ENCODE measurements at places on chromosomes 7 and 10.

- no peak for DNase-seq
Measured at GRCh38 chr10:103413564-103413963, 17.1 kb downstream of the PDCD11 start.

DNA sequence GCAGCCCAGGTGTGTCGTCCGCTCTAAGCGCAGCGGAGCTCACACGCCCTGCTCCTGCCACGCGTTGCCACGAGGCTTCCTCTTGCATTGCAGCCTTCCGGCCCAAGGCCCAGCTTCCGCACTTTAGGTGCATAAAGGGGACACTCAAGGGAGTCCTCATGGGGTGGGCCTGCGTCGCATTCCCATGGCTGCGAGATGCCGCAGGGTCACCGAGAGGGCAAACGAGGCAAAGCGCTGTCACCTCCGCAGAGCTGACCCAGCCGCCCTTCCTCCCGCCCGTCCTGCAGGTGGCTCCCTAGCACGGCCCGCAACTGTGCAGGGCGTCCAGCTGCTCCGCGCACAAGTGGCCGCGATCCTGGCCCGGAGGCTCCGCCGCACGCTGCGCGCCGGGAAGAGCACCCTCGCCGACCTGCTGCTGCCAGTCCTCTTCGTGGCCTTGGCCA lies 283.5 kb downstream of the ABCA13 start:
- DNase-seq: no peak

DNA sequence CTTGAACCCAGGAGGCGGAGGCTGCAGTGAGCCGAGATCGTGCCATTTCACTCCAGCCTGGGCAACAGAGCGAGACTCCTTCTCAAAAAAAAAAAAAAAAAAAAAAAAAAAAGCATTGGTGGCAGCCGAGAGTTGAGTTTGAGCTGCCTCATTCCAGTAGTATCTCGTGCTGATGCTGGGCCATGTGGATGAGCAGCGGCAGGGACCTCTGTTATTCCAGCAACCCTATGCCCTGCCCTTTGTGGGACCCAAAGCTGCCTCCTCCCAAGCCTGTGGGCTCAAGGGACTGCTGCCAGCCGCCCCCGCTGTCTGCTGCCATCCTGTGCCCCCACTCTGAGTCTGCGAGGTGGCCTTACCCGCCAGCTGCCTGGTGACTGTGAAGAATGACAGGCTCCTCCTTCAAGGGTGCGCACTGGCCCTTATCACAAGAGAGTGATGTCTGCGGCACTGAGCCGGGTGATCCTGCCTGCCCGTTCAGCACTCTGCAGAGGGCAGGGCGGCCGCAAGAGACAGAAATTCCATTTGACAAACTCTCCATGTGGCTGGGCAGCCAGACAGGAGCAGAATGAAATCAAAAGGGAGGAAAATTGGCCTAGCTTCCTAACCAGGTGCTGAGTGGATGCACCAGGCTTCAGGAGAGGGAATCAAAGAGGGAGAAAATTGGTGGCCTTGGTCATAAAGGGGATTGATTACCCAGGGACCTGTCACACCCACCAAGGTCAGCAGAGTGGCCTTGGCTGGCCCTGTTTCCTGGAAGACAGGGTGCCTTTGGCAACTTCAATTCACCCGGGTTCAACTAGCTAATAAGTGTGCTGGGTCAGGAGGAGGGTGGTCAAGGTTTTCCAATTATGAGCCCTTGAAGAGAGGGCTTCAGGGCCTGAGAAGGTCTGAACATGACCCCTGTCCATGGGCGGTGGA lies 65.3 kb upstream of the ZMIZ1 start:
- DNase-seq: no peak

GRCh38 chr10:114854906-114855305 lies 33.3 kb downstream of the FHIP2A start:
- no peak for DNase-seq

GRCh38 chr7:152899548-152900109 lies 140.1 kb downstream of the ACTR3B start:
- no peak for DNase-seq

DNA sequence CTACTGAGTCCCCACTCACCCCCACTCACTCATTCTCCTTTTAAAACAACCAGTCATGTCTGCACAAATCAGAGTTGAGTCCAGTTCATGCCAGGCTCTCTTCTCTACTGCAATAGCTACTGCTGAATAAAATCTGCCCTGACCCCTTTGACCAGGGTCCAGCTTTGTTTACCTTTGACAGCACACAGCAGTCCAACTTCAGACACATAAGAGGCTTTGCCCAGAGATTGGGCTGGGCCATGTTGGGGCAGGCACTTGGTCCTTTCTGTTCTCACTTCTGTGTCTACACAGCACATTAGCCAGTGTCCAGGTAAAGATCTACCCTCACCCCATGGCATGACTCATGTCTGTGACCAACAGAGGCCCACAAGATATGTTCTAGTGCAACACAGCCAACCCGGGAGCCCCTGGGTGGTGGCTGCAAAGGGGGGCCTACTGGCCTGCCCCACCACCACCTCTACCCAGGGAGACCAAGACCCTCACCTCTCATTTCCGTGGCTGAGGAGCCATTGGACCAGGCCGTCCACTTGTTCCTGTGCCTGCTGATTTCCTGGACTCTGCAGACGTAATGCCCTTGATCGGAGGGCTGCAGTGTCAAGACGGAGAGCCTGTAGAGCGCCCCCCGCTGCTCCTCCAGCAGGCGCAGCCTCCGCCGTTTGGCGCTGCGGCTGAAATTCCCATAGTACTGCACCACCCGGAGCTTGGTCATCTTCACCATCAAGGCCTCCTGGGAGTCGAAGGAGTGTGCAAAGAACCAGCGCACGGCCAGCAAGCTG lies 8.0 kb downstream of the VSTM4 start:
- DNase-seq: no peak

DNA sequence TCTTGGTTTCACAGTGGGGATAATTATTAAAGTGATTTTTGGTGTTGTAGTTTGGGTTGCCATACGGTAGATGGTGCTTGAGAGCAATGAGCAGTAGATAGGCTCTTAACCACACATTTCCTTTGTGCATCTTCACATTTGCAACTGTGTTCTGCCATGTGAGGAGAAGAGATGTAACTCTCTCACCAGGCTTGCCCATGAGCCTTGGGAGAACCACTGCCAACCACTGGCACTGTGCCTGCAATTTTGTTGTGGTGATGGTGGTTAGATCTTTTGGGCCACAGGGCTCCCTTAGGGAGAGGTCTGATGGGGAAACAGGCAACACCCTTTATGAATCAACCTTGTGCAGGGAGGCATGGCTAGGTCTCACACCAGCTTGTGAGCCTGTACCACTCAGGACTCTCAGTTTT lies 204.3 kb downstream of the CCDC7 start:
- DNase-seq: no peak

DNA sequence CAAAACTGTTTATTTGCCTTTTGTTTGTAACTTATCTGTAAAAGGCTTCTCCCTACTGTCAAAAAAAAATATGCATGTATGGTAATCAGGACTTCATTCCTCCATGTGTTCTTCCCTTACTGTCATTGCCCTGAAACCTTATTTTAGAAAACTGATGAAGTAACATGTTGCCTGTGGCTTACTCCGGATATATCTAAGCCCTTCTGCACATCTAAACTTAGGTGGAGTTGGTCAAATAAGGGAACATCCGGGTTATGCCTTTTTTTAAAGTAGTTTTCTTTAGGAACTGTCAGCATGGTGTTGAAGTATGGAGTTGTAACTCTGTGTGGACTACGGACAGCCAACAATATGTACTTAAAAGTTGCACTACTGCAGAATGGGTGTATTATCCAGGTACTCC lies 6.2 kb downstream of the SAR1A start:
- DNase-seq: no peak

- peak; percentile 53 for DNase-seq
Measured at GRCh38 chr10:12448729-12449391, 99.5 kb downstream of the CAMK1D start.

GRCh38 chr7:18347170-18347569 lies 148.4 kb upstream of the HDAC9 start:
- DNase-seq: no peak

DNA sequence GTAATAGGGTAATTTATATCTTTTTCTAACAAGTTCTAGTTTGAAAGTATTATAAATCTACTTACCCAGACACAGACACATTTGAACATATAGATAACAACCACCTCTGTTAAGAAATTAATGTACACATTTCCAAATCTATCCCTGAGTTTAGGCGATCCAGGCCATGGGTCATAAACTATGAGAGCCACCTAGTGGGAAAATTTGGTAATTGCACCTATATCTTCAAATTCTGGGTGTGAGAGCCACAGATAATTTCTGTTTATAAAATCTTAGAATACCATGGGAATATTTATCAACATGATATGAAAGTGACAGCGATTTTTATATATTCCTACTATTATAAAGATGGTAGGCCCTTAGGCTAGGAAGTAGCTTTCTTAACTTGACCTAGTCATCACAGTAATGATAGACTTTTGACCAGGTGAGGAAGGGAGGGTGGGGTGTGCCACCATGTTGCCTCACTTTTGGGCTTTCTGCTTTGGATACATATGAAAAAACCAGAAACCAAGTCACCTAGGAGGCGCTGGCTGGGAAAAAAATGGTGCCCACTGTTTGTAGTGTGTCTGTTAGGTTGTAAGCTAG lies 8.0 kb upstream of the EPHA1 start:
- no peak for DNase-seq

DNA sequence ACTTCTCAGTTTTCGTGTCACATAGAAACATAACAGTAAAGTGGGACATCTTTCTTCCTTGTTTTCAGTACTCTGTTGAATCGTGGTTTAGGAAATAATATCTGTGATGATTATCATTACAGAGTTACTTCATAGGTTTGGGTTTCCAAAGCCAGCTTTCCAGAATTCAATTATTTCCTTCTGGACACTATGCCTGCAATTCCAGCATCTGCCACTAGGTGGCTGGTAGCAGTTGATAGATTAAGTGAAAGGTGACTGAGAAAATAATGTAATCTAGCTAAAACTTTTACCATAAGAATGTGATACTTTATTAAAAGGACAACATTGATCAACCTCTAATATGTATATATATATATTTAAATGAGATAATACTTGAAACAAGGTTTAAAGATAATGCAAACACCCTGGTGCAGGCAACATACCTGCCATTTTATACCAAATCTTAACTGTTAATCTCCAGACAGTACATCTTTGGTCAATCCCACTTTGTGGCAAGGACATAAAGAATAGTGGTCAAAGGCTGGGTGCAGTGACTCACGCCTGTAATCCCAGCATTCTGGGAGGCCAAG lies 102.6 kb downstream of the SH3PXD2A start:
- no peak for DNase-seq

GRCh38 chr7:96045919-96046318 lies 273.6 kb downstream of the DYNC1I1 start:
- no peak for DNase-seq

DNA sequence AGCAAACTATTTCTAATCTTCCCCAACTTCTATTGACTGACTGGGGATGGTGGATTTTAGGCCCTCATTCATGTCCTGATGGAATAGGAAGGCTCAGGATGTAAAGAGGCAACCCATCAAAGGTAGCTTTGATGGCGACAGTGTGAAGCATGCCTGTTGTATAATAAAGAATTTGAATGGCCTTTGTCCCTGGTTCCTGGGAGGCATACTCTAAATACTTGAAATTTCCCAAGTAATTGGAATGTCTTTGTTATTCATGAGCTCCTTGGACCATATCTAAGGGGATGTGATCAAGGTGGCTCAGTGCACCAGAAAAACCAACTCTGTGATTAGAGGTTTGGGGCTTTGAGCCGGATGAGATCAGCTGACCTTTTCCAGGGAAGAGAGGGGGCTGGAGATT lies 264.5 kb upstream of the NEBL start:
- DNase-seq: no peak

GRCh38 chr10:75449382-75450074 lies 18.1 kb downstream of the LRMDA start:
- no peak for DNase-seq

- no peak for DNase-seq
Measured at GRCh38 chr10:119867317-119867716, 5.3 kb downstream of the MCMBP start.

- no peak for DNase-seq
Measured at GRCh38 chr10:15321431-15322341, 49.4 kb downstream of the FAM171A1 start.

GRCh38 chr7:17743316-17743715 lies 197.0 kb downstream of the SNX13 start:
- no peak for DNase-seq

GRCh38 chr7:83065714-83066113 lies 97.0 kb downstream of the PCLO start:
- DNase-seq: no peak

GRCh38 chr7:106841896-106842390 lies 23.1 kb upstream of the PIK3CG start:
- DNase-seq: no peak

- DNase-seq: no peak
Measured at GRCh38 chr7:37359662-37360444, 88.8 kb downstream of the ELMO1 start.

GRCh38 chr7:26648554-26648953 lies 215.8 kb downstream of the SKAP2 start:
- no peak for DNase-seq

- no peak for DNase-seq
Measured at GRCh38 chr10:71982269-71983178, 18.3 kb downstream of the CHST3 start.

GRCh38 chr7:139095194-139095659 lies 14.3 kb downstream of the ZC3HAV1 start:
- DNase-seq: no peak
